ENCODE measurements at places on chromosomes 13 and 19.

GRCh38 chr13:33092073-33092987 lies 76.1 kb downstream of the KL start:
- no peak for DNase-seq

DNA sequence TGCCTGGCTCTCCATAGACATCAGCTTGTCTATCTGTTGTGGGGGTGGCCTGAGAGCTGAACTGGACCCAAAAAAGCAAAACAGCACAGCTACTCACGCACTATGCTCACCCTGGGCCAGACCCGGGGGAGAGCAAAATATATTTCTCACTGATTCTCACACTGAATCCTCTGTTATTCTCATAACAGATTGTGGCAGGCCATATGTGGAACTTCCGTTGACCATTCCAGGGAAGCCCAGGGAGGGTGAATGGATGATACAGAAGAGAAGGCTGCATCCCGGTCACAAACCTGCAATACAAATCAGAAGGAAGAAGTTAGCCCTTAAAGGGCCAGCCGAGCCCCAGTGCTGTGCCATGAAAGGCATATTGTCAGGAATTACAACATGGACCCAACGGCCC lies 362.5 kb downstream of the ZNF536 start:
- DNase-seq: no peak

DNA sequence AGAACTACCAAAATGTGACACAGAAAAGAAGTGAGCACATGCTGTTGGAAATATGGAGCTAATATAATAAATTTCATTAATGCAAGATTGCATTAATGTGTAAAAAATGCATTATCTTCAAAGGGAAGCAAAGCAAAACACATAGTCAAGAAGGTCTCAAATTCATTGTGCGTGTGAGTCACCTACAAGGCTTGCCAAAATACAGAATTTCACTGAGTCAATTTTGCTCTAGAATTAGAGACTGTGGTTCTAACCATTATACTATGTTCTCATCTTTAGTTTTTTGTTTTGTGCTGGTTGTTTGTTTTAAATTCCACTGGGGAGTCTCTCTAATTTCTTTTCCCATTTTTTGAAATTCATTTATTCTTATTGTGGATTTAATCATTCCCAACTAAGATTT lies 149.8 kb upstream of the SLITRK1 start:
- no peak for DNase-seq

- DNase-seq: no peak
Measured at GRCh38 chr13:40002016-40002415, 346.6 kb downstream of the COG6 start.

DNA sequence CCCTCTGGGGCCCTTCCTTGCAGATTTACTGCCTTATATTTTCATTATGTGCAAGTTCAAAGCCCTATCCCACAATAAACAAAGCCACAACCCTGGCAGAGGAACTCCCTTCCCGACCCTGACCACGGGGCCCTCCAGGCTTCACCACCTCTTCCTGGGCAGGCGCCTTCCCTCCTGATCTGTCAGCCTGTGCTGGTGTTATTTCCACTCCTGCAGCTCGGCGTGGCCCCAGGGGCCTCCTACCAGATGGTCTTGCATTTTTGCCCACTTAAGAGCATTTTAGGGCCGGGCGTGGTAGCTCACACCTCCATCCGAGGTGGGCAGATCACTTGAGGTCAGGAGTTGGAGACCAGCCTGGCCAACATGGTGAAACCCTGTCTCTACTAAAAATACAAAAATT lies 22.8 kb downstream of the SLC15A1 start:
- no peak for DNase-seq

DNA sequence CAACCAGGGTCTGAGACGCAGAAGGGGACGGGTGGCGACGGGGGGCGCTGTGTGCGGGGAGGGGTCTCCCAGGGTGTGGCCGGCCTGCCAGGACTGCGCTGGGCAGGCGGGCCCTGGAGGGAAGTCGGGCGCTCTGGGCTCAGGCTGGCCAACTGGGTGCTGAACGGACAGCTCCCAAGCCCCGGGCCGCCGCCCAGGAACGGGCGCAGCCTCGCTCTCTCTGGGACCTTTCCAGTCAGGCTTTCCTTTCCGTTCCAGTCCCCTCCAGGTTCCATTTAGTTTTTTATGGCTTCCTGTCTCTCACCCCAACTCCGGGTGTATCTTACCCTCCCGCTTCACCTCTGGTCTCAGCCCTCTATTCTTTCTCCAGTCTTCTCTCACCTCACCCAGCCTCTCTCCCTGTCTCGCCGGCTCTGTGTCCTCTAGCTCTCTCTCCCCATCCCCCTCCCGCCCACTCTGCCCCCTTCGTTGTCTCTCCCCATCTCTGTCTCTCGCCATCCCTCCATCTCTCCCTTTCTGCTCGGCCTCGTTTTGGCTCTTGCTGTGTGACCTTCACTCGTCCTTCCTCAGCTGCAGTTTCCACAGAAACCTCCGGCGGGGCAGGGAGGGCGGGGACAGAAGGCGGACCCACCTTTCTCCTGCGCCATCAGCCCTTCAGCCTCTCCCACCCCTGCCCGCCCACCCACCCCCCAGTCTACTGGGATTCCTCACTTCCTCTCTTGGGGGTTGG lies 3.3 kb upstream of the ATP1A3 start:
- DNase-seq: no peak
